H7 (cell line): ENCODE measurements at places on chromosomes 2 and 18. TPM values are rescaled to one million over a fixed set of nuclear protein-coding genes. Genes with fewer than 3 reads are reported as not detected.

- DNase-seq = no peak
These were observed 49.9 kb upstream of the CXCR4 start for GRCh38 chr2:136167721-136168475.

GRCh38 chr2:8599421-8600242 lies 82.2 kb upstream of the ID2 start:
- DNase-seq = no peak

DNA sequence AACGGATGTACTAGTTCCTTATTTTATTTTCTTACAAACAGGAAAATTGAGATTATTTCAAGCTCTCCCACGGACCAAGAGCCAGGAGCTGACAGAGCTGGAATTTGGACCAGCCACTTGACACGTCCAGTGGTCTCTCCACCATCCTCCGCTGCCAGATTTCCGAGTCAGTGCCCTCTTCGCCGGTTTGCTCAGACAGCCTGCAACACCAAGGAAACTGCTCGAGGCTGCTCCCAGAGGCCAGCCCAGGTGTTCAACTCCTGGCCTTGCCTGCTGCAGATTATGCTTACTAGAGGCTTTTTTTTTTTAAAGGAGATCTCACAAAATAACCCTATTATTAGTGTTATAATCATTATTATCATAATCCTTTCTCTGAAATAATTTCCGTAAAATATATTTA lies 779.8 kb downstream of the RNF144A start:
- no peak for DNase-seq

SLC5A7 gene
- total RNA-seq = 0.03 TPM in 1 of 2 replicates, not detected in the other

REG3G gene
- total RNA-seq = not detected in 2 replicates
